ENCODE measurements at places on chromosomes 6 and 20.

GRCh38 chr6:13762611-13763441, 51.2 kb upstream of the RANBP9 start:
- peak; percentile 39 for DNase-seq

DNA sequence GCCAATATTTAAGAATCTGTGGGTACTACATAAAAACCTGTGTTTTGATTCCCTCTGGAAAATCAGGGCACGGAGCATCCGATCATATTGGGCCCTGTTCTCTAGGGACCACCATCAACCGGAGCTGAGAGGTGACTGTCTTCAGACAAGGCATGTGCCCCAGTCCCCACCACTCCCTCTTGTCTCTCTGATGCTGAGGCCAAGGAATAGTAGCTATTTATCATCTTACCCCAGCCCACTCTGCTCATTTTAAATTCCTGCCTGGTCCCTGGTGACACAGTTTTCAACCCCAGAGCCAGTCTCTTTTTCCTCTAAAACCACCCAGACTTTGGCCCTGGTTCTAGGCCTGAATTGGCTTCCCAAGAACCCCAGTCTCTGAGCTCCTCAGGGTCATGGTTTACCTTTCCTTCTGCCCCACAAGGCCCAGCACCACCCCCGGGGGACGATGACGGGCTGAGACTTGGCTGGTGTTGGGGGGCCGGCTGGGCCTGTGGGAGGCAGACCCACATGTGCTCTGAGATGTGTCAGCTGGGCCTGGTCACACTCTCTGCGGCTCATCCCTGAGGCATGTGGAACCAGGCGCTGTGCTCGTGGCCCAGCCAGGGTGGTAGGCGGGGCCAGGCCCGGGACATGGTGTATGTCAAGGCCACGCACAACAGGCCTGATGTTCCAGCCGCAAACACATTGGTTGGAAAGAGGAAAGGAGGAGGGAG, 114.4 kb downstream of the CEBPB start:
- no peak for DNase-seq

GRCh38 chr6:40631744-40632143, 44.6 kb upstream of the LRFN2 start:
- no peak for DNase-seq

DNA sequence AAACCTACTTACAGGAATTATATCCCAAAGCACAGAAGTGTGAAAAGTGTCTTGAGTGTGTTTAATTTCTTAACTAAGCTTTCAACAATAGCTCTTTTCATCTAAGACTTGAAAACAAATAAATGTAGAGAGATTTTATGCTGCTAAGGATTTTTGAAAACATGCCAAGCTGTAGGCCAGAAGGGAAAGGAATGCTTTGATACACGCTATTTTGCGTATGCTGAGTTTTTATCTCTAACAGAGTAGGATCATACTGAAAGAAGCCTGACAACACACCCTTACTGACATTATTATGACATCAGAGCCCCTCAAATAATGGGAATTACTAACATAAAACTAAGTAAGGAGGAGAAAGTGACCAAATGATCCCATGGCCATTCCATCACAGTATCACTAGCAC, 265.5 kb downstream of the KHDC1L start:
- no peak for DNase-seq

GRCh38 chr6:112665815-112666214, 318.7 kb downstream of the RFPL4B start:
- no peak for DNase-seq

DNA sequence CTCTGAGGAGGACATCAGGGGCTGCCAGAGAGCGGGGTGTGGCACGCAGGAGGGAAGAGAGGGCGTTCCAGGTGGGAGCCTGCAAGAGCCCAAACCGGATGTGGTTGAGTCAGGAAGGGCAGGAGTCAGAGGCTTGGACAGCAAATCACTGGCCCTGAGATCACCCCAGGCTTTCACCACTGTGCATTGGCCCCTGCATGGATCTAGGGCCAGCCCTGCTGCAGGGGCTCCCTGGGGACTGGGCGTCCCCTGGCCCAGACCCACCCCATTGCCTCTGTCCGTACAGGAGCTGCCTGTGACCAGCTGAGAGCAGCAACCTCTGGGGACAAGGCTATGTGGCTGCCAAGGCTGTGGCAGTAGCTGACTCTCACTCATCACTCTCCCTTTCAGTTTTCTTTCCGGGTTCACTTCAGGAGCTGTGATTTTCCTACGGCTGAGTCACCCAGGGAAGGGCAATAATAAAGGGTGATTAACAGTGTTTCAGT, 33.9 kb downstream of the KCNK17 start:
- no peak for DNase-seq

- peak; percentile 37 for DNase-seq
Measured at GRCh38 chr6:41470029-41470330, 76.2 kb upstream of the FOXP4 start.

DNA sequence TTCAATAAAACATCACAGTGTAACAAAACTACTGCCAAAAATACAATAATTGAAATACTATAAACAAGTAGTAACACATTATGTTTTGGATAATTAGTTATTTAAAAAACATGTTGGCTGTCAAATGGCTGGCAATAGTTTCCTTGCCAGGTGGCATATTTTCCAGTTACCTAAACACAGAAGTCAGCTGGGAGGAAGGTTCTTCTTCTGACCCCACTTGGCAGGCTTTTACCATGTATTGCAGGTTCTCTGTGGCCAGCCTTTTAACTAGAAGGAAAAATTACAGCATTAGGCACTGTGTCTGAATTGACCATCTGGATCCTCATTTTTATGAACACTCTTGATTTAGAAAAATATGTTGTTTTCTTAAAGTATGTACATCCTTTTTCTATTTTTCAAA, 131.4 kb downstream of the MMS22L start:
- no peak for DNase-seq

GRCh38 chr20:24118441-24119175, 130.0 kb upstream of the GGTLC1 start:
- DNase-seq, result no peak

GRCh38 chr6:107740496-107741190, 83.5 kb downstream of the SCML4 start:
- no peak for DNase-seq

DNA sequence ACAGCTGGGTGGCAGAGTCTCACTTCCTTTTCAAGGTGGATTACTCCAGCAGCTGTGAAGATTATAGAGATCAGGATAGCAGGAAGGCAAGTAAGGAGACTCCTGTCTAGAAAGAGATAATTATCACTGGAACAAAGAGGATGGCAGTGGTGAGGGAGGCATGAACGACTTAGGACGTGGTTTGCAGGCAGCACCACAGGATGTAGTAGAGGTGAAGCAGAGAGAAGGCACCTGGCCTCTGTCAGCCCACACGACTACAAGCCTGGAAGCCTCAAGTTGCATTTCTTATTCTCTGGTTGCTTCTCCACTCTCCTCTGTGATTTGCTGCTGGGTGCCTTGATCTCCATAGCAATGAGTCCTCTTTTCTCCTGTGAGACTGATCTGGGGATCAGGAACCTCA, 62.7 kb downstream of the TSHZ2 start:
- no peak for DNase-seq

Data from T-helper 2 cell (primary cell).